Left ventricle myocardium superior (tissue), 1 donor: ENCODE measurements at places on chromosomes 1 and 21. TPM values are rescaled to one million over a fixed set of nuclear protein-coding genes. Genes with fewer than 3 reads are reported as not detected.

DNA sequence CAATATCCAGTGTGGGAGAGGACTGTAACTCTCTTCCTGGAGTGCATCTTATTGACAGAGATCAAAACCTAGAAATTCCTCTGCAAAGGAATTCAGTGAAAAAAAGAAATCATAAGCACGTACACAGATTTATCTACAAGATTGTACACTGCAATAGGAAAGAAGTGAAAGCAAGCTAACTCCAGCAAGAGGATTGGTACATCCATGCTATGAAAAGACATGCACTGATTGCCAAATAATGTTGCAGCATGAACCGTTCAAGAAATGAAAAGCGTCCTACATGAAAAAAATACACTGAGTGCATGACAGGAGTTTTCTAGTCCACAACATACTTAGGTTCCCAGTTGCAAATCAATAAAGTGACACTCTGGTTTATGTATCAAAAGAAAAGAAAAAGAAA lies 1.9 kb upstream of the MGST3 start:
- no peak for DNase-seq

GRCh38 chr1:173502104-173502503 lies 25.0 kb downstream of the PRDX6 start:
- no peak for DNase-seq

Gene TRIM67
- total RNA-seq, result not detected

GRCh38 chr1:52366517-52366827 lies 467 bp upstream of the CC2D1B start:
- no peak for DNase-seq

Gene TMEM125
- total RNA-seq, result not detected

GRCh38 chr1:221712776-221713431 lies 29.0 kb downstream of the DUSP10 start:
- peak; percentile 35 for DNase-seq

Gene SLC9C2
- not detected for total RNA-seq

DNA sequence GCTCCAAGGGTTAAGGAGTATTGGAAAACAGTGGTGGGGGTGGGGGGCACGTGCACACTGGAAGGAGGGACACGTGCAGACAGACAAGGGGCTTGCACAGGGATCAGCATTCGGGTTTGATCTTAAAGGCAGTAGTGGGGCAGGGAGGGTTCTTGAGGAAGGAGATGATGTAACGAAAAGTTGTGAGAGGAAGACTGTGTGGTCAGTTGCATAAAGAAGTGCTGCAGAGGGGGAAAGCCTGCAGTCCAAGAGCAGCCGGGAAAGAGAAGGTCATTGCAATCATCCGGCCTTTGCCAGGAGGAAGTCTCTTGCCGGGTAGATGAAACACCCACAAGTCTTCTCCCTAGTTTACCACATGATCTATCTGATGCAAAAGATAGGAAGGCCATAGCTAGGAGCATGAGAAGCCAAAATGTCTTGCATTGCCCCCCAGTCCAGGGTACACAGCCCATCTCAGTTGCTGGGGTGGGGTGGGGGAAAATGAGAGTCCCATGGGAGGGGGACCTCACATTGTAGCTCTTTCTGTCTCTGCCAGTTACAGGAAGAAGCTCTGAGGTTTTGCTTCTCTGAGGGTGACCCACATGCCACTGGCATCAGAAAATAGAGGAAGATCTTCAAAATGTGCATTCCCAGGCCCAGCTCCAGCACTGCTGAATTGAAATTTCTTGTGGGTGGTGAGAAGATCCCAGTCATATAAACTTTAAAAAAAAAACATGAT lies 202.5 kb upstream of the RAB4A start:
- DNase-seq, result no peak

GRCh38 chr1:63799820-63800219 lies 26.0 kb downstream of the ROR1 start:
- no peak for DNase-seq

GRCh38 chr1:172815740-172816139 lies 156.8 kb downstream of the FASLG start:
- DNase-seq, result no peak

GRCh38 chr1:232528472-232529089 lies 101.4 kb downstream of the SIPA1L2 start:
- DNase-seq, result no peak
